Activated CD8-positive, alpha-beta T cell treated with anti-CD3 and anti-CD28 coated beads, Interleukin-2, amount 10 ng/mL, durations not matched to agents 7 days and 5 days (primary cell): ENCODE measurements at places on chromosomes 16 and 17. TPM values are rescaled to one million over a fixed set of nuclear protein-coding genes. Genes with fewer than 3 reads are reported as not detected.

Gene SOCS1
- 170 TPM for total RNA-seq

Gene RAD51C
- total RNA-seq = 70.8 TPM

Gene PRRT2
- total RNA-seq = 0.16 TPM

Gene OTOP2
- not detected for total RNA-seq

- H3K4me3 ChIP-seq = no peak overlapping the region
- no peaks in the 10 kb centered on the region for H3K4me1 ChIP-seq
- H3K27me3 ChIP-seq = peaks cover 7% of the 10 kb centered on the region
- DNase-seq = no peak
- no peak overlapping the region for H3K27ac ChIP-seq
Observed at GRCh38 chr16:71515026-71515425, 11.2 kb upstream of the CHST4 start.

- H3K27ac ChIP-seq = no peak overlapping the region
- H3K36me3 ChIP-seq = no peaks in the 10 kb centered on the region
- no peak for DNase-seq
- no peaks in the 10 kb centered on the region for H3K27me3 ChIP-seq
- H3K4me3 ChIP-seq = no peak overlapping the region
- H3K4me1 ChIP-seq = no peaks in the 10 kb centered on the region
Observed at GRCh38 chr17:12522743-12523183, 142.9 kb upstream of the MYOCD start.

DNA sequence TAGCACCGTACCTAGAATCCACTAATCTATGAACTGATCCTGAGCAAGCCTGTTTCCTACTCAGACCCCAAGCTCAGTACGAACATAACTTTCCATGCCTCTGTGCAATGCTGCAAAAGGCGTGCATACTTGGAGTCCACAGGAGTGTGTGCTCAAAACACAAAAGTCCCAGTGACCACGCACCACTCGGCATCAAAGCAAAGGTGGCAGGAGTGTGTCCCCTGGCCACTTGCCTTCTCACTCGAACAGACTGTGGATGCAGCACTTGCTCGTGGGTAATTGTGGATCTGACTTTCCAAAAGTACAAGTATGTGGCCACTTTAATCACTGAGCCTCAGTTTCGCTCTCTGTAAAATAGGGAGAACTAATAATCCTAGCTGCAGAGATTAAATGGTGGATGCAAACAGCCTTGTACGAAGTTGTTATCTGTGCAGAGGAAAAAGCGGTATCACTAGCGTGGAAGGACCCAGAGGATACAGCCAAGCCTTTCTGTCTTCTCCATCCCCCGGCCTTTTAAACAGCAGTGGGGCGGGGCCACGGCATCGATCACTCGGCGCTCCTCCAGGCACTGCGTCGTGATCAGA lies 311 bp upstream of the KDM8 start:
- peaks cover 18% of the 10 kb centered on the region for H3K36me3 ChIP-seq
- peak overlapping the region; percentile 99 for H3K27ac ChIP-seq
- no peaks in the 10 kb centered on the region for H3K27me3 ChIP-seq
- H3K4me3 ChIP-seq = peak overlapping the region; percentile 98
- peak; percentile 95 for DNase-seq

GRCh38 chr17:74754832-74755231 lies 6.4 kb downstream of the NHERF1 start:
- no peak for DNase-seq
- peak overlapping the region; percentile 43 for H3K27ac ChIP-seq
- H3K36me3 ChIP-seq = peaks cover 60% of the 10 kb centered on the region
- no peaks in the 10 kb centered on the region for H3K27me3 ChIP-seq

DNA sequence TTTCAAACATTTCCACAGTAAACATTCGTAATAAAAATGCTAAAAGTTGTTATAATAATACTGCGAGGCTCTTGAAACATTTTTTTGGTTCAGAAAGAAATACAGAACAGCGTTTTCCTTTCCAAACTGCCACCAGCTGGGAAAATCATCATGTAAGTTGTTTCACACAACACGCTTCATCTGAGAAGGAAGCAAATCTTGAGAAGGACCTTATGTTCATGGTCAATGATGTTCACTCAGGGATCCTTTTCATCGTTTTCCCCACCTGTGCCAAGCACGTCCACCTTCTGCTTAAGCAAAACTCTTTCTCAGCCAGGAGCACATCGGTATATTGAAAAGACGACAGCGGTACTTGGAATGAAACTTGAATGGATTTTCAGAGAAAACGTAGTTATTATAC lies 274.5 kb upstream of the ELAC2 start:
- no peak for DNase-seq
- H3K4me3 ChIP-seq = no peak overlapping the region
- H3K27ac ChIP-seq = no peak overlapping the region
- H3K36me3 ChIP-seq = no peaks in the 10 kb centered on the region

GRCh38 chr16:24966634-24967033 lies 48.5 kb downstream of the ARHGAP17 start:
- H3K4me3 ChIP-seq = no peak overlapping the region
- no peaks in the 10 kb centered on the region for H3K27me3 ChIP-seq
- no peak overlapping the region for H3K27ac ChIP-seq
- H3K36me3 ChIP-seq = peaks cover 74% of the 10 kb centered on the region

- no peaks in the 10 kb centered on the region for H3K36me3 ChIP-seq
- peaks cover 22% of the 10 kb centered on the region for H3K4me1 ChIP-seq
- H3K27me3 ChIP-seq = peaks cover 48% of the 10 kb centered on the region
Observed at GRCh38 chr16:21302898-21303528, 24.9 kb upstream of the CRYM start.

- peak overlapping the region; percentile 31 for H3K4me3 ChIP-seq
- peak overlapping the region; percentile 79 for H3K27ac ChIP-seq
- peaks cover 38% of the 10 kb centered on the region for H3K27me3 ChIP-seq
Observed at GRCh38 chr17:58247511-58248363, 9.4 kb downstream of the LPO start.
